SK-N-MC (cell line): ENCODE measurements at places on chromosomes 1 and 21.

GRCh38 chr1:1137256-1138045, 21.6 kb upstream of the C1orf159 start:
- no peak for DNase-seq

DNA sequence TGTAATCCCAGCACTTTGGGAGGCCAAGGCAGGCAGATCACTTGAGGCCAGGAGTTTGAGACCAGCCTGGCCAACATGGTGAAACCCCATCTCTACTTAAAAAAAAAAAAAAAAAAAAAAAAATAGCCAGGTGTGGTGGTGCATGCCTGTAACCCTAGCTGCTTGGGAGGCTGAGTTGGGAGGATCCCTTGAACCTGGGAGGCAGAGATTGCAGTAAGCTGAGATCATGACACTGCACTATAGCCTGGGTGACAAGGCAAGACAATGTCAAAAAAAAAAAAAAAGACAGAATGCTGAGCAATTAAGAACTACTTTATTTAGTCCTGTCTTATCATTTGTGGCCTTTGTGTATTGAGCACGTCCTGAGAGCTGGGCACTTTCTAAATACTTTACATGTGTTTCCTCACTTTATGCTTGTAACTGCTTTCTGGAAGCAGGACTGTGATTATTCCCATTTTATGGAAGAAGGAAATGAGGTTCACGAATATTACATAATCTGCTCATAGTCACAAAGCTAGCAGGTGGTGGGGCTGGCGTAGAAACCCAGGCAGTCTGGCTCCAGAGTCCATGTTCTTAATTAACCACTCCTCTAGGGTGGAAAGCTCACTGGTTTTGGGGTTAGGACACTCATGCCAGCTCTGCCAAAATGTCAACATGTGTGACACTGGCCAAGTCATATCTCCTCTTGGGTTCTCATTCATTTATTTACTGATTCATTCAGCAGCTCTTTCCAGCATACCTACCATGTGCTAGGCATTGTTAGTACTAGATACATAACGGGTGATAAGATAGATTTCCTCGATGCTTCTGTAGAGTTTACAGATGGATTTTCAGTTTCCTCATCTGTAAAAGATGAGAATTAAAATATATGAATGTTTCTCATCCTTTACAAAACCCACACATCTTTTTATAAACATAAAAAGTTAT, 57.7 kb downstream of the DDR2 start:
- DNase-seq, result no peak

DNA sequence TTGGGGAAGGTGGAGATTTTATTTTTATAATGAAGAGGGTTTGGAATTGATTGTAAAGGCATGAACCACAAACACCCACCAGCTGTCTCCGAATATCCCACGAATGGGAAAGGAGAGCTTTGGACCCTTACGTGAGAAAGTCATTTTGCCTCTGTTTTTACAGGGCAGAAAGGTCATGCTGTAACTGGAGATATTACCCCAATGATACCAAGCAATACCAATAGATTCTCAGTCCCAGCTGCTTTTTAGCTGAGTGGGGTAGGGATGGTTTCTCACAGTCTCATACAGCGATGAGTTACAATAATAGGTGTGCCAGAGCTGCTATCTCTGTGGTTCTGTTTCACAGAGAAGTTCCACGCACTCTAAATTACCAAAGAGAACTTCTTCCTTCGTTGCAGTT, 8.8 kb upstream of the F3 start:
- no peak for DNase-seq

- DNase-seq, result no peak
Observed at GRCh38 chr1:156840186-156840897, 18.6 kb downstream of the INSRR start.

- no peak for DNase-seq
Observed at GRCh38 chr1:72241397-72241796, 40.9 kb downstream of the NEGR1 start.

DNA sequence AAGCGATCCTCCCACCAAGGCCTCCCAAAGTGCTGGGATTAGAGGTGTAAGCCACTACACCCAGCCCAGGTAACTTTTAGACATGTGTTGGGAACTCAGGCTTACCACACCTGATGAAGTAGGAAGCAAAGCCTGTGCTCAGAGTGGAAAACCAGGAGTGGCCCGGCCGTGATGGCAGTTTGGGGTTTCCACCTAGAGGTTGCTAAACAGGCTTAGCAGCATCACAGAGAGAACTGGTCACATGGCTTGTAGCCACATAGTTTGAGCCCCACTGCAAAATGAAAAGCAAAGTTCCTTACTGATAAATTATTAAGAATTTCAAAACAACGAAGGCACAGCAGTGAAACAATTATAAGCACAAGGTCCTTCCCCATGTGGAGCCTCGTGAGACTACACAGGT, 142.6 kb upstream of the CXADR start:
- no peak for DNase-seq

DNA sequence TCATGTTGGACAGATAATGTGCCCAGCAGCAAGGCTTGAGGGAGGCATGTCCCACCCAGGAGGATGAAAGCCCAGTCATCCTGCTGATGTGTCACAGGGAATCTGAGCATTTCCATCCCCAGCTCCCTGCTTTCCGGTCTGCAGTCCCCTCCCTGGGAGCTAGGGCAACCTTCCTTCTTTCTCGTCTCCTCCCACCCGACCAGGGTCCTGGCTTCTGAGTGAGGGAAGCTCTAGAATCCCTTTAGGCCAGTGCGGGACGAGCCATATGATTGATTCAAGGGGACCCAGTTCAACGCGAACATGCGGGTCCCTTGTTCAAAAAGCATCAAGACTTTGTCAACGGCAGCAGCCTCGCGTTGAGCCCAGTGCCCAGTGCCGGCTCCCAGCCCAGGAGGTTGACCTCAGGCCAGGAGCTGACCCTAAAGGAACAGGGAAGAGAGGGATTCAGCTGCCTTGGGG, 96.7 kb upstream of the TMPRSS2 start:
- DNase-seq, result no peak

GRCh38 chr1:15224259-15224869, 22.7 kb upstream of the FHAD1 start:
- no peak for DNase-seq

DNA sequence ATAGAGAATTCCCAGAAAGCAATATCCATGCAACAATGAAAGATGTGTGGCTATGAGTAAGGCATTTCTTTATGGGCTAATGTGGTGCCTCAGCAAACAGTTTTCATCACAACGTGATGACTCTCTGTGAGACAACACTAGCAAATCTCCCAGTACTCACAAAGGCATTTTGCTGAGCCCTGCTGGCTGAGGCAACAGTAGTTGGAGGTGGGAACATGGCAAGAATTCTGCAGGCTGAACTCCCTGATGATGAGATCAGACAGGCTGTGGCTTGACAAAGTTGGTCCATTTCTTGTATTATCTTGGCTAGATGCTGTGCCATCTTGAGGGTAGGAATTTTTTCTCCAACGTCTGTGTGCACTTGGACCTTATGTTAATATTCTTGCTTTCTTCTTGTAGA, 24.6 kb downstream of the PROX1 start:
- DNase-seq, result no peak

DNA sequence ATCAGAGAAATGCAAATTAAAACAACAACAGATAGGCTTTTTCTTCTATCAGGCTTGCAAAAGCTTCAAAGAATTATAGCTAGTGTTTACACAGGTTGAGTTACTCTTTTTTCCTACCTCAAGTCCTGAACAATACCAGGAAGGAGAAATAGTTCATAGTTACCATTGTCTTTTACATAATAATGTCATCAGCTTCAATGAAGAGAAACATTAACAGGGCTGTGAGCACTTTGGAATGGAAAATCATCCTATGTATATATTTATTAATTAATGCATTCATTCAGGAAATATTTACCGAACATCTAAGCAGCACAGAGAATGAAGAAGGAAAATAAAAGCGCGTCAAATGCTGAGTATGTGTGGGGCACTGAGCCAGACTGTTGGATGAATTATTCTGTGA, 197.3 kb downstream of the ZBTB18 start:
- no peak for DNase-seq

DNA sequence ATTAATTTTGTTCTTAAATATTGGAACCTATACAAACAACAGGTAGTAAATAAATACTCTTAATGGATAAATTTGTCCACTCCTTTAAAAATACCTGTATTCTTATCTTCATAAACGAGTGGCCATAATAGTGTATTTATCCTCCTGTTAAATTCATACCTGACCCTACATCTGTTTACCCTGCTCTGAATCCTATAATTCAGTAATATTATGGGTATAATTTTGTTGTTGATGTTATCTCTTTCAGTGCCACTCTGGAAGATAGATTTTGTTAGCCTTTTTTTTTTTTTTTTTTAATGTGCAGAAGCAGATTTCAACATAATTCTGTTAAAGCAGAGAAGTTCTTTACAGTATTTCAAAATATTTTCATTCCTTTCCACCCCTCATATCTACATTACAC, 1337.9 kb downstream of the PLA2G4A start:
- DNase-seq, result no peak

DNA sequence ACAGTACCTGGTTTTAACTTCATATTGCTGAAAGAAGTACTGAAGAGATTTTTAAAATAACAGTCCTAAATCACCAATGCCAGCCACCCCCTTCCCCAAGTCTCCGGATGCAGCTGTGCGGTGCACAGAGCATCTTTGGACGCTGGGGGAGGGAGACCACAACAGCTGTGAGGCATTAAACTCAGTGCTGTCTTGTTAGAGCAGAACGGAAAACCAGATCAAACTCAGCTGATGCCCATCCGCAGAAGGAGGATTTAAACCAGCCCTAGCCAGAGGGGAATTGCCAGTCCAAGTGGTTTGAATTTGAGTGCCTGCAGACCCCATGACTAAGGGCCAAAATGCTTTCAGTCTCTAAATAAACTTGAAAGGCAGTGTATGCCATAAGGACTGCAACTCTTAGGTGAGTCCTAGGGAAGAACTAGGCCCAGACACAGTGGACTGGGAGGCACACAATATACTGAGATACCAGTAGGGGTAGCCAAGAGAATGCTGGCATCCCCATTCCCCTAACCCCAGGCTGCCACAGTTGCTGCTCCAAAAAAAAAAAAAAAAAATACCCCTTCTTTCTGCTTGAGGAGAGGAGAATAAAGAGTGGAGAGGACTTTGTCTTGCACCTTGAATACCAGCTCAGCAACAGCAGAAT, 576.2 kb downstream of the NEGR1 start:
- DNase-seq, result no peak

GRCh38 chr1:8448911-8449661, 131.2 kb downstream of the SLC45A1 start:
- no peak for DNase-seq

GRCh38 chr1:17958704-17959103, 148.9 kb upstream of the IGSF21 start:
- DNase-seq, result no peak

DNA sequence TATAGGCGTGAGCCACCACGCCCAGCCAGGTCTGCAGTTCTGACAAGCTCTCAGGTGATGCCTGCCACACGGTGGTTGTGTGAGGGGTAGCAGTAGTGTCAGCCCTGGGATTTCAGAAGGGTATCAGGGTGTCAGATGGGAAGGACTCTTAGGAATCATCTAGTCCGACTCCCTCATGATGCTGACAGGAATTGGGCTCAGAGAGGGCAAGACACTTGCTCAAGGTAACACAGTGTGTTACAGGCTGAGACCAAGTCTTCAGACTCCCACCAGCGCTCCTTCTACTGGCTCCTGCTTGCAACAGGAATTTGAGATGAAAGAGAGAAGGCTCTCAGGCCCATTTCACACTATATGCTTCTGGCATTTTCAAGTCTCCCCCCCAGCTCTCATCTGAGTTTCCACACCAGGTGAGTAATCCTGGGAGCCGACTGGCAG, 6.9 kb downstream of the HTR1D start:
- no peak for DNase-seq

GRCh38 chr1:215986401-215986800, 419.3 kb downstream of the KCTD3 start:
- no peak for DNase-seq

DNA sequence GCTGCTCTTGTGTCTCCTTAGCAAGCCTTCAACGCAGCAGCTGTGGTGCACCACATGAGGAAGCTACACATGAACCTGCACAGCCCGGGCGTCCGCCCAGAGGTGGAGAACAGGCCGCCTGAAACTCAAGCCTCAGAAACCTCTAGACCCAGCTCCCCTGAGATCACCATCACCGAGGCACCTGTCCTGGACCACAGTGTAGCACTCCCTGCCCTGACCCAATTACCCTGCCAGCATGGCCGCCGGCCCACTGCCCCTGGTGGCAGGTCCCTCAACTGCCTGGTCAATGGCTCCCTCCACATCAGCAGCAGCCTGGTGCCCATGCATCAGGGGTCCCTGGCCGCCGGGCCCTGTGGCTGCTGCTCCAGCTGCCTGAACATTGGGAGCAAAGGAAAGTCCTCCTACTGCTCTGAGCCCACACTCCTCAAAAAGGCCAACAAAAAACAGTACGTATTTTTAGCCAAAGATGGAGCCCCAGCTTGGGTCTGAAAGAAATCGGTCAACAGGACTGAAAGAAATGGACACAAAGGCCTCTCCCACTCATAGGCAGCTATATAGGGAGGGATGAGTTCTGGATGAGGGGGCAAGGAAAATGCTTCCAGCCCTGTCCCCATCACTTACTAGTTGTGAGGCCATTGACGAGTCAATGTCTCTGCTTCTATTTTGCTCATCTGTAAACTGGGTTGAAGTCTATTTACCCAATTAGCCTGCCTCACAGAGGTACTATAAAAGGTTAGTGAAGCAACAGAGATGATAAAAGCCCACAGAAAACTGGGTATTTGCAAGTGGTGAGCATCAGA, 28.5 kb downstream of the CAMK1G start:
- DNase-seq, result no peak
